ENCODE measurements at places on chromosomes 12 and 14. TPM values are rescaled to one million over a fixed set of nuclear protein-coding genes. Genes with fewer than 3 reads are reported as not detected.

ADAM21 gene
- total RNA-seq = 0.08 TPM

TRHDE gene
- total RNA-seq = 1.9 TPM

DNA sequence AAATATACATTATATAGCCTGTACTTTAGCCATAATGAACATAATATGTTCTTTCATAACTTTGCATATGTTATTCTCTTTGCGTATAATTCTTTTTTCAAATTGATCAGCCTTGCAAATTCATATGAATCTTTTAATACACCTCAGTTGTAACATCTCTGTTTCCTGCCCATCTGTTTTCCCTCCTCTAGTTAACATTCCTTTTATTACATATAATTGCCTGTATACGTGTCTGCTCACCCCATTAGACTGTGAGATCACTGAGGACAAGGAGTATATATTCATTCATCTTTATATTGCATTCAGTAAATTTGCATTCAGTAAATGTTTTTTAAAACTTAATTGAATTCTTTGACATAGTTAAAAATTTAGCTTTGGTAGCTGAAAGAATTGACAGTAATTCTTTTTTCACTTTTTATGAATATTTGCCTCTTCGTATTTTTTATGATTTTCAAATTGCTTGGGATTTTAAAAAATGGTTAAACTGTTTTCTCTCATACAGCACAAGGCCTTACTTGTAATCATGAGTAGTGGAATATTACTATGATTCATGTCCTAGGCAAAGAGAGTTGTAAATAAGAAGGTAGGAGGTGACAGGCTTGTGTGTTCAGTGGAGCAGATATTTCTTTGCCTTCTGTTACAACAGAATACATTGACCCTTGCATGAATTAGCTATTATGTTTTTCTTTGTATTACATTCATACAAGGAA is 32.8 kb upstream of the KLHL42 start:
- no peak for DNase-seq

GRCh38 chr12:80807640-80808288 is 91.1 kb downstream of the MYF5 start:
- no peak for DNase-seq

GRCh38 chr12:102568276-102568675 is 87.9 kb upstream of the IGF1 start:
- DNase-seq = no peak

GRCh38 chr12:114090211-114090610 is 124.1 kb upstream of the RBM19 start:
- DNase-seq = no peak

- no peak for DNase-seq
Measured at GRCh38 chr12:108589840-108590229, 8.0 kb downstream of the TMEM119 start.

- DNase-seq = no peak
Measured at GRCh38 chr12:52917800-52918199, 12.9 kb upstream of the KRT8 start.

DNA sequence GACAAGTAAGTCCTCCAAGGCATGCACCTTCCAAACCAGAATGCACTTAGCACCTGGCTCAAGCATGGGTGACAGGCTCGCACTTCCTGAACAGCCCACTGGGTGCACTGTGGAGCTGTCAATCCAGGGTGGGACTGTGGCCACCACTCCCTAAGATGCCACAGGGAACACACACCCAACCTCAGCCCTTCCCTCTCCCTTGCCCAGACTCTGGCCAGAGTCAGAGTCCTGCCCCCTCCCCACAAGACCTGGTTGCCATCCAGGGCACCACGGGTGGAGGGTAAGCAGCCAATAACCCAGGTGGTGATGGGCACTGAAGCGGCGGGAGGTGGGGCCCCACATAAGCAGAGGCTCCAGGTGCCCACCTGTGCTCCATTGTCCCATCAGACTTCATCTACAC is 160.6 kb downstream of the MYRFL start:
- DNase-seq = no peak

DNA sequence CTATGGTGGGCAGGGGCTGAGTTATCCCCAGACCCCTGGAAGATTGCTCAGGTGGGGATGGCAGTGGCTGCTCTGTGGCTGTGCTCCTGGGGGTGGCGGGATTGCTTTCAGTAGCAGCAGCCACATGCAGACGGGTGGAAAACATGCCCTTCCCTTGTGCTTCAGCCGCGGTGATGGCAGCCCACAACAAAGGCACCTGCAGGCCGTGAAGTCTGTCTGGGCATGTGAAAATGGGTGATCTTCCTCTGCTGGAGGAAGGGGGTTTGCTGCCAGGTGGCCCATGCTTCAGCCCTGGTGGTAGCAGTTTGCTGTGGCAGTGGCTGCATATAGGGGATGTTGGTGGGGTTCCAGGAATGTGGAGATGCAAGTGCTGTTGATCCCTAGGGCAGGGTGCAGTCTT is 326.2 kb upstream of the RGS6 start:
- no peak for DNase-seq
